ENCODE measurements at places on chromosomes 1 and 21.
A peak's percentile ranks its signal among the peaks of the same experiment; 100 is the strongest.

- DNase-seq, result no peak
Observed at GRCh38 chr1:30762152-30762929, 4.8 kb upstream of the LAPTM5 start.

DNA sequence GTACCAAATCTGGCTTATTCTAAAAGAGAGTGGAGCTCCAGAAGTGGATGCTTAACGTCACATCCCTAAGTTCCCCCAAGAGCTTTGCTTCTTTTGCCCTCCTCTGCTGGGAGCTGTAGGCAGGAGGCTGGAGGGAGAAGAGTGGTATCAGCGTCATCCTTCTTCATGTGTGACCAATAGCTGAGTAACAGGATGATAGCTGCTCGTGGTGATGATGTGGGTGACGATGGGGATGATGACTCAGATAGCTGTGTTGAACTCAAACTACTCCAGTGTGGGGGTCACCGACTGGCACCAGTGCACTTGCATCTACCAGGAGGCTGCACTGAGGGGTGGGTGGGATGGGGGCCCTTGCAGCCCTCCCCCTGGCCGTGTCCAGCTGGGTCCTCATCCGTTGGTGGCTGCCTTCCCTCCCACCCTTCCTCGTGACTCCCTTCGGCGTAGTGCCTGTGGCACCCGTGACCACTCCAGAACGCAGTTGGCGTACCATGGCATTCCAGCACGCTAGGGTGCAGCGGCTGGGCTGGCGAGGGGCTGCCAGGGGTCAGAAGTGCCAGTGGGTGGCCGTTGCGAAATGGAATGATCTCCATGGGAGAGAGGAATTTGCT is 1.1 kb downstream of the IGFN1 start:
- DNase-seq, result peak; percentile 7

- DNase-seq, result no peak
Observed at GRCh38 chr1:208058267-208058666, 147.3 kb upstream of the CD34 start.

GRCh38 chr1:160083968-160084770 is 2.8 kb downstream of the KCNJ9 start:
- DNase-seq, result peak; percentile 69

GRCh38 chr1:6014130-6014999 is 22.1 kb upstream of the NPHP4 start:
- DNase-seq, result no peak

GRCh38 chr1:202750761-202751160 is 40.5 kb upstream of the SYT2 start:
- no peak for DNase-seq

GRCh38 chr21:32548978-32549377 is 36.3 kb downstream of the TCP10L start:
- no peak for DNase-seq

- no peak for DNase-seq
Observed at GRCh38 chr1:30778154-30778978, 20.8 kb upstream of the LAPTM5 start.

GRCh38 chr1:69283516-69283915 is 284.2 kb upstream of the LRRC7 start:
- DNase-seq, result no peak

DNA sequence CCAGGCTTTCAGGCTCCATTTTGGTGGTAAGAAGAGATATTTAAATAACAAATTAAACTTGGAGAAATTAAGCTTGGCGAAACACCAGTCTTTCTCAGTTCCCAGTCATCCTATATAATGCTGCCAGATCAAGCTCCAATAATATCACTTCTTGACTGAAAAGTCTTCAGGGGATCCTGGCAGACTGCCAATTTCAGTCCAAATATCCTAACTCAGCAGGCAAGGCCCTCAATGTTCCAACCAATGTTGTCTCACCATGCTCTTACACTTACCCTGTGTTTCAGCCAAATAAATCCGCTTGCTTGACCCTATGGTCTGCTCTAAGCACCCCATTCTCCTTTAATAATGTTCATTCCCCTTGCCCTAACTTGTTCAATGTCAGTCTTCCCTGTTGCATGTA is 39.9 kb upstream of the BCL10 start:
- no peak for DNase-seq

DNA sequence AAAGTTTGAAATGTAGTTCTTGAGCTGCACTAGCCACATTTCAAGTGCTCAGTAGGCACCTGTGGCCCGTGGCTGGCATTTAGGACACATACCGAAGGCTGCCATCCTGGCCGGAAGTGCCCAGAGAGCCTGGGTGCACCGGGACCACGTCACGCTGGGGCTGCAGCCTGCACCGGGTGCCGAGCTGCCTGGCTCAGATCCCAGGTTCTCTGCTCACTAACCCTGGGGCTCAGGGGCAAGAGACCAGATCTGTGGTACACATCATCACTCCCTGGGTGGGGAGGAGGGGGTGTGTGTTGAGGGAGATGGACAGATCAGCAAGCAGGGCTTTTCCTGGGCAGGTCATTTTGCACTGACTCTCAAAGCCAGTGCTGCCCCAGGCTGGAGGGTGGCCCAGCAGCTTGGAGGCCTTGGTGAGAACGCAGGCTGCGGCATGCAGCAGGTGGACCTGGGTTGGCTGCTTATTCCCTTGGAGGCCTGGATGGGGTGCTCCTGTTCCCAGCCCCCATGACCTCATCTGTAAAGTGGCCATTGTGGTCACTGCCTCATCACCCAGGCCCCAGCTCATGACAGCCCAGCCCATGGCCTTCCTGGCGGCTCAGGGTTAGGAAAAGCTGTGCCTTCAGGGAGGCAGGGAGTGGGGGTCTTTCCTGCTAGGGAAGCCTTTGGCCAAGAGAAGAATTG is 23.6 kb downstream of the TMEM201 start:
- DNase-seq, result no peak

DNA sequence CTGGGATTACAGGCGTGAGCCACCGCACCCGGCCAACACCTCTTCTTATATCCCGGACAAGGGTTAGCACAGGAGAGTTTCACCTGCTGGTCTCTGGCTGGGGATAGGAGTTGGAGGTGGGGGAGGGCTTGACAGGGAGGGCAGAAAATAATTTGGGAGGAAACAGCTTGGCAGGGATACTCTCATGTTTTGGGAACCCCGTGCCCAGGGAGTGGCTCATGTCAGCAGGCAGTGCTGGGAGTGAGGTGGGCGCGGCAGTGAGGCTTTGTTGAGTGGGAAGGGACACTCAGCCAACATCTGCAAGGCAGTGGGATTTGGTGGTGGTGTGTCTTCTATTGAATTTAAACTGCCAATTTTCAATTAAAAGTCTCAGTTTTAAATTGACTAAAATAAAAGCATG is 1.1 kb upstream of the THEM5 start:
- no peak for DNase-seq

GRCh38 chr1:87872692-87873091 is 544.0 kb downstream of the LMO4 start:
- no peak for DNase-seq

GRCh38 chr1:183837062-183837461 is 32.1 kb downstream of the RGL1 start:
- no peak for DNase-seq

GRCh38 chr1:36603461-36603860 is 120.7 kb upstream of the CSF3R start:
- DNase-seq, result no peak

- no peak for DNase-seq
Observed at GRCh38 chr1:62309906-62310305, 9.3 kb downstream of the KANK4 start.

- no peak for DNase-seq
Observed at GRCh38 chr21:27369978-27370571, 403.2 kb upstream of the ADAMTS5 start.

DNA sequence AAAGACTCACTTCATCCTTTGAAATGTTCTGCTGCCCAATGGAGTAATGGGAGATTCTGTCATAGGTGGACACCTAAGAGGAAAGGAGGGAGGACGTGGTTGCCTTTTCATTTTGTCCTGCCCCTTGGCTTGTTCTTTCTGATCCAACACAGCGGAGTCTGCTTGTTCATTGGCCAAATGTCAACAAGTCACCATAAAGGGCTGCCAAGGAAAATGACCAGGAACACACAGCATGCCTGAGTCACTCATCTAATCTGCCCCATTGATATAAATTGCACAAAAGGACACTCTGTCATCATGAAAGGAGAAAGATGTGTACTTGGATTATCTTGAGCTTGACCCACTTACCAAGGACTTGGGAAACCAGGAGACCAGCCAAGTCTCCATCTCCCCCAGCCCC is 422.9 kb downstream of the SETD4 start:
- no peak for DNase-seq

- DNase-seq, result no peak
Observed at GRCh38 chr1:220137019-220137786, 43.3 kb downstream of the IARS2 start.

GRCh38 chr1:160567858-160568682 is 11.2 kb downstream of the CD84 start:
- DNase-seq, result peak; percentile 38

DNA sequence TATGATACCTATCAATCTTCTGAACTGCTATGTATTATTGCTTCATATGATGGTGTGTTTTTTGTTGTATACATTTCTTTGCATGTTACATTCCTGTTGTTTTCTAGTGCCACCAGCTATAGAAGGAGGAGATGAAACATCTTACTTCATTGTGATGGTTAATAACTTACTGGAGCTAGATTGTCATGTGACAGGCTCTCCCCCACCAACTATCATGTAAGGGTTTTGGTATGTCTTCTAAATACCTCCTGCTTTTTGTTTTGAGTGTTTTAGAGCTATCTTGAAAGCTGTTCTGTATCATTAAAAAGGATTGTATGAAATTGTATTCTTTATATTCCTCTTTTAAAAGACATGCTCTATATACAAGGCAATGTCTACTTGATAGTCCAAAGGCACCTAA is 282.7 kb downstream of the HMCN1 start:
- no peak for DNase-seq

GRCh38 chr1:228305721-228306152 is 97.9 kb downstream of the OBSCN start:
- DNase-seq, result no peak

DNA sequence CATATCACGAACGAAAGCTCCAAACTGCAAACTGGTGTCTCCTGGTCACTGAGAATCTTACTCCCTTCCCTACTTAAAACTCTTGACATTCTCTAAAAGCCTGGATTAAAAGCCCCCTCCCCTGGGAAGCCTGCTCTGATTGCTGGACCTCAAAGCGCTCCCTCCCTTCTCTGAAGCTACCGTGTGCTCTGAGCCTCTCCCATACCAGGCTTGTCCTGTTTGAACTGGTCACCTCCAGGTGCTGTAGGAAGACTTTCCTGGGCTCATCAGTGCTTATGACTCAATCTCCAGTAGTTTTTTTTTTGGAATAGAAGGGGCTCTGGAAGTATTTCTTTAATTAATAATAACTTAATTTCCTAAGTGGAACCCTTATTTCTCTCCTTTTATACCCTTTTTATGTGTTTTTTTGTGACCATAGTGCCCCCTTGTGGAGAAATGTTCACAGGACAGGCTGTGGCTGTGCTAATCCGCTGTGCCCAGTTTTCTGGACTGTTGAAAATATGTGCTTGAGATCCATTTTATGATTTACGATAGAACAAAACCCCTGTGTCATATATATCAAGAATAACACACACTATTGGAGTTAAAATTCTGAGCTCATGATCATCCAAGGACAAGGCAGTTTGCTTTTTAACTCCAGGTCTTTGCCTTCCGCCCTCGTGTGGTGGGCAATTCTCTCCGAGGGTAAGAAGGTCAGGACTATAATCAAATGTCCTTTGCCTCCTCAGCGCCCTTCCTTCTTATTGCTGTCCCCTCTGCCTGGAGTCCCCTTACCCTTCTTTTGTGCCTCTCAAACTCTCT is 16.9 kb downstream of the MTARC1 start:
- DNase-seq, result no peak

DNA sequence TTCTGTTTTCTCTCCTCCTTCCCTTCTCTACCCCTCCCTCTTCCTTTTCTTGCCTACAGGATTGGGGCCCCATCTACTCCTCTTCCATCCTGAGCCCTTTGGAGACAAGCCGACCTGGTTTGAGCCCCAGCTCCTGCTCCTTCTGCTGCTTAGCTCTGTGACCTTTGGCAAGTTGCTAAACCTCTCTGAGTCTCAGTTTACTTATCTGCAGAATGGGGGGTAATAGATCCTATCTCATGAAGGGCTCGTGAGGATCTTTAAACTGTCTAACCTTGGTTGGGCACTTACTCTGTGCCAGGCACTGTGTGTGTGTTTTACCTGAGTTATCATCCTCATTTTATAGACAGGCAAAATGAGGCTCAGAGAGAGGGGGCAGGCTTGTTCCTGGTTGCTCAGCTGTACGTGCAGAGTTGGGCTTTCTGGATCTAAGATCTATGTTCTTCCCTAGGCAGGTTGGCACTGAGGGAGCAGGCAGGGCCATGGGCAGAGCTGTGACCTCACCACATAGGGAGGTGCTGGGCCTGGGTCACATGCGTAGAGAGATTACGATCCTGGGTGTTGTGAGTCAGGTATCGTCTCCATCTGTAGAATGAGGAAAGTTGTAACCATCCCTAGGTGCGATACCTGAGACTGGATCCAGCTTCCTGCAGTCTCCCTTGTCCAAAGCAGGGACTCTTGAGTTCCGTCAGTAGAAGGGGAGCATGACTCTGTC is 58.5 kb downstream of the FOXO6 start:
- DNase-seq, result no peak

GRCh38 chr1:34125721-34126380 is 39.2 kb downstream of the CSMD2 start:
- DNase-seq, result no peak
